ENCODE measurements at places on chromosomes 11 and 22. TPM values are rescaled to one million over a fixed set of nuclear protein-coding genes. Genes with fewer than 3 reads are reported as not detected.

DNA sequence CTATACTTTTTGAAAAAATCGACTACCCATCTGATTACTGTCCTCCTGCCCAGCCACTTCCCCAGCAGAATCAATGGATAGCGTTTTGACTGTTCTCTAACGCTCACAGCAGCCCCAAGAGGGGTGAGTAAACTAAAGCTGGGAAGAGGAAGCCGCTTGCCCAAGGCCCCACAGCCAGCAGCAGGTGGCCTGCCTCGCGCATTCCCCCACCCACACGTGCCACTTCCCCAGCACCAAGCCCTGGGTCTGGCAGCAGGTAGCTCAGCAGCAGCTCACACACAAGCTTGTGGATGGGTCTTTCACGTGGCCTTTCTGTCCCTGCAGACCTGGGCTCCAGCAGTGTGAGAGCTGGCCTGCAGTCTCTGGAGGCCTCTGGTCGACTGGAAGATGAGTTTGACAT, 34.3 kb downstream of the TOM1 start:
- no peak for DNase-seq

DNA sequence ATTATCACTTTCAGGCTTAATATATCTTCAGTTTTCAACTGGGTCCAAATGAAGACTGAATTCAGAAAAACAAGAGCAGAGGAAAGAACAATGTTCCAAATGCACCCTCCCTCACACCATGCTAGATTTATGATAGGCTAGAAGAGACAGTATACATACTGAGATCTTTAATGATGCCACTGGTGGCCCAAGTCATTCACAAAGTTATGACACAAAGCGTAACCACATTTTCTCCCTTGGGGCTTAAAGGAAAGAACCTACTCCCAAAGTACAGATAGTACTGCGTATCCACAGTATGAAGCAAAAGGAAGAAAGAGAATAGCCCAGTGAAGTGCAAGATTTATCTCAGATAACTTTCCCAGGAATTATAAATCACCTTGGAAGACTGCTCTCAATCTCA, 10.9 kb upstream of the SOX6 start:
- no peak for DNase-seq

DNA sequence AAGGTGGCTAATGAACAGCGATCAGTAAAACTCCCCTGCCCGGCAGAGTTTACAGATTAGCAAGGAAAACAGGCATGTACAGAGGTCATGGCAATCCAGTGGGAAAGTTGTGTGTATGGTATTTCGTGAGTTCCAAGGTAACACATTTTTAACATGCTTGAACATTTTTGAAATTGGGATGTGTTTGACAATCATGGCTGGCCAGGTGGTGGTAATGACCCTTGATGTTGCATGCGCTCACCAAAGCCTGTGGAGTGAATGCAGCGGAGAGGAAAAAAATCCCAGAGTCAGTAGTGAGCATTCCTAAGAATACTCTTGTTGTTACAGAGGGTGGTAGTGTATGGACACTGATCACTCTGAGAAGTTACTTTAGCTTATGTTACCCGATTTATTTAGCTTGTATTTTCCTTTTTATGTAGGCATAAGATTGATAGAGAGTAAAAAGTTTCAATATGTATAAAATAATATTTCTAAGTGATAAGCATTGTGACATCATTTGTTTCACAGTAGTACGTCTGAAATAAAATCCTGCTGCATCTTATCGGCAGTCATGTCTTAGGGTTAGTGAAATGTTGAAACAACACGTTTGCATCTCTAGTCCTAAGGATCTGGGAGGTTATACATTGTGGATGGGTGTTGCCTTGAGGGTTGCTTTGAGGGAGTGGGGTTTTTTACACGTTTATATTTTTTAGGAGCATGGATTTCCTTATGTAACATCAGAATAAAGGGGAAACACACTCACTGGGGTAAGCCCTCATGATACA, 8.7 kb downstream of the TEAD1 start:
- DNase-seq = no peak

- DNase-seq = peak; percentile 76
These were observed 17.2 kb downstream of the CREB3L1 start for GRCh38 chr11:46294365-46295309.

DNA sequence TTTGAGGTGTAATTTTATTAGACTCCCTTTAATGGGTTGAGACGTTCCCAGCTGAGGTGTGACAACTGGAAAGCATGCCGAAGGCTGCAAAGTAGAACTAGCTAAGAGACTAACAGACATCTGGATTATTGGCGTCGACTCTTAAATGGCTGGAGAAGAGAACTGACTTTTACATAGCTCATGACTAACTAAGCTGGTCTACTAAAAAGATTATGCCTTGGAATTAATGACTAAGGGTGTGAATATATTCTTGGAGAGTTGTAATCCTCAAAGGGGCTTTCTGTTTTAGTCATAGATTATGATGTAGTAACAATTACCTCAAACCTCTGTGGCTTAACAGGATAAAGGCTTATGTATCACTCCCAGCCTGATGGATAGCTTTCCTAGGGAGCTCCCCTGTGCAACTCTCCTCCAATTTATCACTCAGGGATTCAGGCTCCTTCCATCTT, 39.5 kb upstream of the SLC5A12 start:
- DNase-seq = no peak

DNA sequence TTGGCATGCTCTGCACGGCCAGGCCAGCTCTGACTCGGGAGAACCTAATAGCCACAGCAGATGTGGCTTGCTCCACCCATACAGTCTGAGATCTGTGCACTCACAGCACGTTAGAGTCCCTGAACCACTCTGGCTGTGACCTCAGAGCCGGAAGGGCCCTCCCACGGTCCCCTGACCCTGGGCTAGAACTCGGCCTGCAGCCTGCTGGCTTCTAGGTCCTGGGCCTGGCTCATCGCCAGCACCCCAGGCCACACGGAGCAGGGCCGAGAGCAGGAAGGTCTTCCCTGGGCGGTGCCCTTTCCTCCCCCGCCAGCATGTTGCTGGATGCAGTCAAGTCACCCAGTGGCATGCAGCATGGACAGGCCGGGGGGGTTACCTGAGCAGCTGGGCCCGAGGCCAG, 35.3 kb upstream of the TTLL12 start:
- no peak for DNase-seq

DNA sequence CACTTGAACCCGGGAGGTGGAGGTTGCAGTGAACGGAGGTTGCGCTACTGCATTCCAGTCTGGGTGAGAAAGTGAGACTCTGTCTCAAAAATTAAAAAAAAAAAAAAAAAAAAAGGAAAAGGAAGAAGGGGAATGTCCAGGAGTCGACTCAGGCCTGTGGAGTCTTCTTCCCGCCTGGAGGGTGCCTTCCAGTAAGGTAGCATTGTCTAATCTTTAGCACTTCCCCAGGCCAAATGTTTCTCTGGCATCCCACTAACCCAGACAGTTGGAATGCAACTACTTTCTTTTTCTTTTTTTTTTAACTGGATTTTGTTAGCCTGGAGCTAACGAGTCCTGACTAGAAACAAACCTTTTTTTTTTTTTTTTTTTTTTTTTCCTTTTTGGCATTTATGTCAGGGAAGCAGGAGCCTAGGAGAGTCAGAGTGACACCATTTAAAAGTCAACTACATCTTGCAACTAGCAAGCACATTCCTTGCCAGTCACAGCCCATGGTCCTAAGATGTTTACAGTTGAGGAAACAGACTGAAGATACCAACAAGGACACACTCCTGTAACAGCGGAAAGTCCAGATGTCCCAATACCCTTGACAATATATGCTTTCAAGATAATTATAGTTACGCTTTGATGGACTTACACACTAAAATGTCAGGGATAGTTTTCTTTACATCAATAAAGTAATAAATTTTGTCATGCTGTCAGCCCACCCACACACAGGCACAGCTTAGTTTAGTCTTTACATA, 10.6 kb downstream of the PLET1 start:
- no peak for DNase-seq

DNA sequence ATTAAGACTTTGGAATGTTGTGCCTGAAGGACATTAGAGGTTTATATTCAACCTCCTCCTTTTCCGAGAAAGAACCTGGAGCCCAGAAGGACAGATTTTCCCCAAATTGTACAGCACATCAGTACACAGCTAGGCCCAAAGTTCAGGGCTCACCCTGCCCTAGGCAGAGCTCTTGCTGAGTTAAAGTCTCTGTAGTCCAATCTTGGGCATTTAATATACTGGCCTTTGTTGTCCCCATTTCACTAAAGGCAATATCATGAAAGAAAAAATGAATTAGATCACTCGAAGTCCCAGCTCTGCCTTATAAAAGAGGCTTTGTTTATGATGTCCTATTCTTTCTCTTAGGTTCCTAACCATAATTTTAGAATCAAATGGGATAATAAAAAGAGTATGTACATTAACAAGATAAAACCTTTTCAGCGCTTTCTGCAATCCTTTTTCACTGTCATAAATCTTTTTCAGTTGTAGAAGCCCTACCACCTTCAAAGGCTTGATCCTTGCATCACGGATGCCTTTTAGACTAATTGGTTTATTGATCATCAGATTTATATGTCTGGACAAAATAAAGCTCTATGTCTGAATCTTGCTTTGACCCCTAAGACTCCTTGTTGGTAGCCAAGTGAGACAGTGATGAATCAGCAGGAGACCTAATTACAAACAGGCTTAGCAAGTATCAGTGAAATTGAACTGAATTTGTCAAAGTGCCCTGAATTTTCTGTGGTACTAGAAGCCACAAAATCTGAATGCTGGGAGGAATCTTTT, 39.8 kb downstream of the RELT start:
- DNase-seq = no peak

- peak; percentile 95 for DNase-seq
These were observed 52.4 kb upstream of the CDON start for GRCh38 chr11:126115127-126115495.

DNA sequence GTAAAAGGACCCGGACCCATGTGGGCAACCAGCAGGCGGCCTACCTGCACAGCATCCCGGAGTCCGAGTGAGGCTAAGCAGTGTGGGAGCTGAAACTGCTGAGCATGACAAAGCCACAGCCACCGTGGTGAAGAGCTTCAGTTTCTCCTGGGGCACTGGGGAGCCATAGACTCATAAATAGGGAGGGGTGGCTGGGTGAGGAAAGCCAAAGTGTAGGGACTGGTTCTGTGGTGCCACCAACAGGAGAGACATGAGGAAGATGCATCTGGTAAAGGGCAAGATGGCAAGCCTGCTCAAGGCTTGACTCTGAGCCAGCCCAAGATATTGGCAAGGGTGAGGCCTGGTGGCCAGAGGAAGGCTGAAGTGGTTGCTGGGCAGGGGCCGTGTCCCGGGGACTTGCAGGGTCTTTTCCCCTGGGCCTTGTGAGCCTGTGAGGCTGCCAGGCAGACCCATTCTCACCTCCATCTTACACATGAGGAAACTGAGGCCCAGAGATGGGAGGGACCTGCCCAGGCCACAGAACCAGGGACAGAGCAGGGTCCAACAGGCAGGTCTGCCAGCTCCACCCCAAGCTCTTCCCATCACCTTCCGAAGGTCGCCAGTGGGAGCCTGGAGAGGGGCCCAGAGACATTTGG, 30.4 kb downstream of the CYTH4 start:
- no peak for DNase-seq

DNA sequence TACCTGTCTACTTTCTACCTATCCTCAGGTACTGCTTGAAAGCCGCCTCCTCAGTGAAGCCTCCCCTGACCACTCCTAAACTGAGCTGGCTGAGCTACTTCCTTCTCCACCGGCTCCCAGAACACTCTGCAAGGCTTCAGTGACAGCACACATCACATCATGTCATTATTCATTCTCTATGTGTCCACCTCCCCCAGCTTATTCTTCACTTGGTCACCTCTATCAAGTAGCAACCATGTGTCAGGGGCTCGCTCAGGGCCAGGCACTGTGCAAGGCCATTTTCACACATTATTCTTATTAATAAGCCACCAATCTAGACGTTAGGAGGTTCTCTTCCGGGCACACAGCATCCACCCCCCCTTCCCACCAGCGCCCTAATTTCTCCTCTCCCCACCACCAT, 3.7 kb upstream of the ELFN2 start:
- DNase-seq = no peak

- no peak for DNase-seq
These were observed 11.4 kb downstream of the DGAT2 start for GRCh38 chr11:75779960-75780359.

DNA sequence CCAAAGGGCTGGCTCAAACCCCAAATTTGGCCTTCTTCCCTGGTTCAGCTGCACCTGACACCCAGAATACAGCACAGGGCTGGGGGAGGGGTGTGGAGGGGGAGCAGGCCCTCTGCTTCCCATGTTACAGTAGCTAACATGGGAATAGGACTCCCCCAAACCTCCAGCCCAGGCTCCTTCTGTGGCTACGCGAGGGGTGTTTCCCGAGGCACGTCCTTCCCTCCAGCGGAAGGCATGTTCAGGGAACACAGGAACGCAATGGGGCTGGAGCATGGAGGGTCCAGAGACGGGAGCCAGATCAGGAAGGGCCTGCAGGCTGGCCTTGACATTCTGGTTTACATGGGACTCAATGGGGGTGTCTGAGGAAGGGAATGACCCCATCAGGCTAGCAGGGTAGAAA, 11.8 kb upstream of the IGLL1 start:
- no peak for DNase-seq

DNA sequence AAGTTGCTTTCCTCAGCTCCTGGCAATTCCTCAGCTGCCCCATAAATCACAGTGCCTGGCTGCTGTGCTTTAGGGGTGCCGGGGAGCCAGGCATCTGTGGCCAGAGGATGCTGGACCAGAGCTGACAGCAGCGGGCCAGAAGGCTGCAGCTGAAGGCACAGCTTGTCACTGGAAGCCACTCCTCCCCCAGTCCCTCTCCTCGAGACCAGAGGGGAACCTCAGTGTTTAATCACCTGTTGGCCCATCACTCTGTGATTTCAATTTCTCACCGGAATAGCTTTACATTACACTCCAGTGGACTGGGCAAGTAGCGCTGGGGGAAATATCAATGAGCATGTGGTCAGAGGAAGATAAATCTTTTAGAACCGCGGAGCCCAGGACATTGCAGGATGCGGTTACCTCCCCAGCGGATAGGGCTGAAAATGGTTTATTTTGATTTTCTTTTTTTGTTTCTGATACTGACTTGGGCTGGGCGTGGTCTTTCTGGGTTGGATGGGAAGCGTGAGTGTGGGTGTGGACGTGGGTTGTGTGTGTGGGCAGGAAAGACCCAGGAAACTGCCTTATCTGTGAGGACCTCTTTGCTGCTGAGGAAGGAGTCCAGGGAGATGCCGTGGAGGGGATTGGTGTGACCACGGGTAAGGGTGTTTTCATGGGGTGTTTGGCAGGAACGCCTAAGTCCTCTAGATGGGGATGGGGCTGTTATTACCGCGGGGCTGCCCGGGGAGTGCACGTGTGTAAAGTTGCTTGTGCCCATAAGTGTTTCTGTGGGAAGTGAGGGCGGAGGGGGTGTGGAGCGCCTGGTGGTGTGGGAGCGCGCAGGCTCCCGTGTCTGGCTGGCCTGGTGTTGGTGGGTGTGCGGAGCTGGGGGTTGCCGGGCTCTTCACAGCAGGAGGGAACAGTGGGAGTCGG, 4.0 kb downstream of the DAGLA start:
- no peak for DNase-seq

Gene GTSE1
- total RNA-seq = 0.28 TPM

Gene TOLLIP
- total RNA-seq = 37.1 TPM

Gene SCN2B
- 0.95 TPM for total RNA-seq

Gene NRGN
- 1.1 TPM for total RNA-seq

Gene OR8J1
- not detected for total RNA-seq

Gene TMPRSS6
- not detected for total RNA-seq

Gene TMPRSS13
- total RNA-seq = not detected

Gene VSIG10L2
- total RNA-seq = not detected

Gene HMOX1
- 107 TPM for total RNA-seq

Gene OR2AT4
- total RNA-seq = not detected

Gene APOA4
- not detected for total RNA-seq

Gene SCT
- total RNA-seq = not detected

Gene AIFM3
- total RNA-seq = 0.66 TPM
